ENCODE measurements at places on chromosomes 13 and 19.

GRCh38 chr19:2223959-2224358 lies 12.2 kb downstream of the PLEKHJ1 start:
- DNase-seq, result no peak

DNA sequence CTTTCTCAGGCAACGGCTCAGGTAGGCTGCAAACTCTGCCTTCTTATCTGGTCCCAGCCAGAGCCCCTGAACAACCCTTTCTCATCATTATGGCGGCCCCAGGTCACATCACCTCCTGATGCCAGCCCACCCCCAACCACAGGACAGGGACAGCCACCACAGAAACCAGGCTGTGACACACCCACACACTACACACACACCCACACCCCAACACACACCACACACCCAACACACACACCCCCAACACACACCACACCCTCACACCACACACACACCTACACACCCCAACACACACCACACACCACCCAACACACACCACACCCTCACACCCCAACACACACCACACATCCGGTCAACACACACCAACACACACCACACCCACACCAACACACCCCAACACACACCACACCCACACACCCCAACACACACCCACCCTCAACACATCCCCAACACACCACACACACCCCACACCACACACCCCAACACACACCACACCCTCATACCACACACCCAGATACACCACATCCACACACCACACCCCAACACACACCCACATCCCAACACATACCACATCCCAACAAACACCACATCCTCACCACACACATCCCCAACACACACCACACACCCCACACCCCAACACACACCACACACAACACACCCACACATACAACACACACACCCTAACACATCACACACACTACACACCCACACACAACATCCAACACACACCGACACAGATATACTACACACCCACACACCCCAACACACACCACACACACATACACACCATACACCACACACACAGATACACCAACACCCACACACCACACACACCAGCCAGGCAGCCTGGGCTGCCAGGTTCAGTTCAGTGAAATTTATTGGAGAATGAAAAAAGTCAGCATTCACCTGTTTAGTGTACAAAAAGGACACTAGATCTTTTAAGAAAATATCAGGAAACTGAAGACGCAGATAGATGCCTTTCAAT lies 4.2 kb upstream of the ISYNA1 start:
- no peak for DNase-seq

DNA sequence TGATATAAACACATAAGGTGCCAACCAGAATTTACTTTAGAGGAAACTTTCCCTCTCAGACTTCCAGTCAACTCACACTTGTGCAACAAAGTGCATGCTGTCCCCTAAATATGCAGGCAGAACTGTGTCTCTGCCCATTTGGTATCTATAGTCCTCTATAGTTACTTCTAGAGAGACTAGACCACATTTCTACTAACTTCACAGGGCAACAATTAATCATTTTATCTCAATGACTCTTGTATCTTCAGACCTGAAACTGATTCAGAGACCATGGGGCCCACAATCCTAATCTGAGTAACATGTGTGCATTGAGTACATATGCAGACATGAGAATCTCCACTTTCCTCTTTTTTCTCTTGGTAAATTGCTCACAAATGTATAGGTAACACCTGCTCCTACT lies 158.1 kb downstream of the ZNF486 start:
- DNase-seq, result no peak

- no peak for DNase-seq
These were observed 14.2 kb downstream of the EGLN2 start for GRCh38 chr19:40813182-40813581.

DNA sequence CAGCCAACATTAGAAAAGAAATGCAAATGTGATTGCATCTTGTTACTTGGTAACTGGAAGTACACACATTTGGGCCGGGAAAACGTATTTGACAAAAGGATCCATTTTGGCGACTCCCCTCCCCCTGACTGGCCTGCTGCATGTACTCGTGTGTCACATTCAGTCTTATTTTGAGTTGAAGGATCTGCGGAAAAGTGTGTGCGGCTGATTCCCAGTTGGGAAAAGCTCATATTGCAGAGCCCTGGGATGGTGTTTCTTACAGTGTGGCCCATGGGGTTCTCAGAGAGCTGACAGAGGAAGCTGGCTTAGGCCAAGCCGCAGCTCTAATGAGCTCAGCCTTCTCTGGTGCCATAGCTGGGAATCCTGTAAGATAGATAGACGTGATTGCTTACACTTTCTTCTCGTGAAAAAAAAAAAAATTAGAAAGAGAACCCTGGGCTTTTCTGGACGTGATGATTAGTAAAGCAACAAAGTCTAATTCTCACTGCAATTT lies 170.3 kb upstream of the ARGLU1 start:
- DNase-seq, result no peak
